ENCODE measurements at places on chromosomes 2 and 18.

- no peak for DNase-seq
Measured at GRCh38 chr2:204074456-204074855, 137.9 kb downstream of the ICOS start.

DNA sequence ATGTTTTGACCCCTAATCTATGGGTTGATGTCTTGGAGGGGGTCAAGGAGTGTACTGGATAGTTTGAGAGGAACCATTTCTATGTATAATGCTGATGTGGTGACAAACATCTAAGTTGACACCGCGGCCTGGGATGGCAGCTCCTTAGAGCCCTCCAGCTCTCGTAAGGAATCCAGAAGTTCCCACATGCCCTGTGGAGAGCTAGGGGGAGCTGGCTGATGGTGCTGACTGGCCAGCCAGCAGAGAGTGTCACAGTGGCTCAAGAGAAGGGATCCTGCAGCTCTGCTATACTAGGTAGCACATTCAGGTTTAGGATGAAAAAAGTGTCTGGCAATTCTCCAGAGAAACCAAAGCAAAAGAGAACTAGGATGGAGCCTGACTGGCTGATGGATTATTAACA is 842.2 kb upstream of the VRK2 start:
- DNase-seq, result no peak

DNA sequence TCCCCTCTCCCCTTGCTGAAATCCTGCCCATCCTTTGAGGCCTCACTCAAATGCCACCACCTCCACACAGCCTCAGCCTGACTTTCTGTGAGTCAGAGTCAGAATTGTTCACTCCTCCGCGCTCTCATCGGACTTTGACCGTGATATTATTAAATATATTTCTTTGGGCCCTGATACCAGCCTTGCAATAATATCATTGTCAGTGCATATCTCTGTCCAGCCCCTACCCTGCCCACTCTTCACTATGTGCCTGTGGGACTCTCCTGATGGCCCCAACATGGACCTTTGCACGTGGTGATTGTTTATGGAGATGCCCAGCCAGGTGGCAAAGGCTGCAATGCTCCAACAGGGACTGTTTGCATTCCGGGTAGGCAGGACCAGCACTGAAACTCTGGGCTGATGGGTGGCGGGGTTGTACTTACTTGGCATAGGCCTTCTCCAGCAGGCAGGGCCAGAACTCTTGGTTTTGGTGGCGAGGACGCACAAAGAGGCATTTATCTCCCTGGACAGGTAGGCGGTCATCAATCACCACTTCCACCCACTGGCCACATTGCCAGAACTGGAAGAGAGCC is 37.3 kb downstream of the CAPN13 start:
- DNase-seq, result no peak

DNA sequence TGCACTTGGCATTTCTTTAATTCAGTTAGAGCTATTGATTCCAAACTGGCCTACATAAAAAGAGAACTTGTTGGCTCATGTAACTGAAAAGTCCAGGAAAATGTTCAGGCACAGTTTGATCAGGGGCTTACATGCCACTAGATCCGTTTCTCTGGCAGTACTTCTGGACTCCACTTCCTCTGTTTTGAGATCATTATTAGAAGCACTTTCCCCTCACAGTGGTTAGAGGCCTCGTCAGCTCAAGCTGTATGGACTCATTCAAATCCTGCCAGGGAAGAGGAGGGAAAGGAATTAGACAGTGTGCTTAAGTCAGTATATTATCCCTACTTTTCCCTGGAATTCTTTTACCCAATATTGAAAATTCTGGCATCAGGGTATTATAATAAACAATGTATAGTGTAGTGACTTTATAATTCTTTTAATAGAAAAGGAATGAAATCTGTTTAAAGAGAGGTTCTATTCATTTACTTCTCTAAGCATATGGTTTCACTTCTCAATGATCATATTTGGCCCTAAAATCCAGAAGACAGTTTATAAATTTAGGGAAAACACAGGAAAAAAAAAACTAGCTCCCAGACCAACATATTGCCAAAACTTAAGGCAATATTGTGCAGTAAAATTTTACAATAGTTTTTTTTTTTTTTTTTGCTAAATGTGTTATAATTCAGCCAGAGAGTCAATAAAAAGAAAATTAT is 92.0 kb downstream of the ARMC9 start:
- no peak for DNase-seq

GRCh38 chr2:128752691-128753263 is 434.1 kb upstream of the HS6ST1 start:
- DNase-seq, result no peak

DNA sequence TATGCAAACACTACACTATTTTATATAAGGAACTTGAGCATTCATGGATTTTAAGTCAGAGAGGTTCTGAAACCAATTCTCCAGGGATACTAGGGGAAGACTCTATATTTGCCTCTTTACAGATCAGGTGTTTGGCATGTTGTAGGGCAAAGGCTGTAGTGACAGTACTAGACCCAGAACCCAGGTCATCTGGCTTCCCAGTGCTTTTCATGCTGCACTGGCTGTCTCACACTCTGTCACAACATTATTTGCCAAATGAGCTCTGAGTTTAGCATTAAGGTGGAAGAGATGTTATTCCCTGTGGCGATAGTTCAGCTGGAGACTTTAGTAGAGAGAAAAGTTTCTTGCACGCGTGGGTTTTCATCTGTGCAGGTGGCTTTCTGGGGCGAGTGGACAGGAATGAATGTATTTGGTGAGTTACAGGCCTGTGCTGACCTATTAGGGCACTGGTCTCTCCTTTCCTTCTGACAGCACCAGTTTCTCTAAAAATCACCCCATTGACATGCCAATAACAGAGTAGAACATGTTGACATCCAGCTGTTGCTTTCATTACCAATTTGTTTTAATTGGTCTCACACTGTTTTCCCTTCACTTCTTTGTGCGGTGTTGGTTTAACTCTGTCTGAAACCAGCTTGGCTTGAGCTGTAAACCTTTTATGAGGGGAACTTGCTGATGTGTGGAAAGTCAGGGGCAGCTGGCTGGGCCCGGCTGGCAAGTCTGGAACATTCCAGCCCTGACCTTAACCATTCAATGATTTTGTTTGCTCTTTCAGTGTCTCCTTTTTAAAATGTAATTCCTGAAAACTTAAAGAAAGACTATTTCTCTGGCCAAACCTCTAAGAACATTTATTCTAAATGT is 643.0 kb upstream of the FAM98A start:
- no peak for DNase-seq

- peak; percentile 42 for DNase-seq
Measured at GRCh38 chr2:139031722-139032121, 251.5 kb upstream of the NXPH2 start.

DNA sequence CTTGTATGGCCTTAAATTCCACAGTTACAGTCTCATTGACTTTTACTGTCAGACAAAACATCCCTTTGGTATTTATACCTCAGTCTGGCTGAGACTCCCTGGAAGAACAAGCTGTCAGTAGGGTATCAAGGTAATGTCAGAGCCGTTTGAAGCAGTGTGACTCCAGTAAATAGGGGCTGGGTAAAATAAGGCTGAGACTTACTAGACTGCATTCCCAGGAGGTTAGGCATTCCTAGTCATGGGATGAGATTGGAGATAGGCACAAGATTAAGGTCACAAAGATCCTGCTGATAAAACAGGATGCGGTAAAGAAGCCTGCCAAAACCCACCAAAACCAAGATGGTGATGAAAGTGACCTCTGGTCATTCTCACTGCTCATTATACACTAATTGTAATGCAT is 219.5 kb upstream of the SKOR2 start:
- no peak for DNase-seq

DNA sequence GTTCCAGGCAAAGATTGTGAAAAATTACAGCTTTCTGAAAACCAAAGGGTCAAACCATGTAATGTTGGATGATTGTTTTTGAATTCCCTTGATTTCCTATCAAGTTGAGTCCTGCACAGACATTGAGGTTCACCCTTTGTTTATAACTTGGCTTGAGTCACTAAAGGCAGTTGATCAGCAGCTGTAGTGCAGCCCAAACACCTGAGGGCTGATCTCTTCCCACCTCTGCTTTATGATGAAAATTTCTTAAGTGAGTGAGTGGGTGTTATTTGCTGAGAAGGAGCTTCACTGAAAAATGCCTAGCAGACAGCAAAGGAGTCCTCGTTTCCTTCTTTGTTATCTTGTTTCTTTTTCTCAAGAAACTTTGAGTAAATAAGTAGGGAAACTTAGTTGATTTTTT is 31.9 kb upstream of the BMPR2 start:
- no peak for DNase-seq

GRCh38 chr2:103176294-103176915 is 414.6 kb downstream of the TMEM182 start:
- DNase-seq, result no peak

DNA sequence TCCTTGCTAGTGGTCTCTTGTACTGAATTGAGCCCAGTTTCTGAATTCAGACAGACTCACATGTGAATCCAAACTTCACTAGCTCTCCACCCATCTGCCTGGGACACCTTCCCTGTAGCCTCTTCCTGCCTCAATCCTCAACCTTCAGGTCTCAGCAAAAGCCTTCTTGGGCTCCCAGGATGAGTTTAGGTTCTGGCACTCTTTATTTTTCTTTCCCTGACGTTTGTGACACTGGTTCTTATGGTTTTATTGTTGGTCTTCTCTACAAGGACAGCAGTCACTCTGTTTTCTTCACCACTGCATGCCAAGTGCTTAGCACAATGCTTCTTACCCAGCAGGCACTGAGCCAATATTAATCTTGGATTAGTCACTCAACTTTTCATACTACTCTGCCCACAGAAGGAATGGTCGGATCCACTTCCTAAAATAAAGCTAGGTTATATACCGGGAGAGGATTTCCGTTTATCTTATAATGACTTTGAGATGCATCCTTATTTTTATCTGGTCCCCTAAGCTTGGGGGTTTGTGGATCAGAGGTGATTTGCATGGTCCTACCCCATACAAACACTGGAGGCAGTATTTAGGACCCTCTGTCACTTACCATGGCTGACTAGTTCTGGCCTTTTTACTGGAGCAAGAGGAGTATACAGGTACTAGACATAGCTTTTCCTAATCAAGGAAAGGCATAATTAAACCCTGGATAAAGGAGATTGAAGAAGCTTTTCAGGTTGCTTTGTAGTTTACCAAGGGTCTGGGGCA is 186.3 kb downstream of the MYCN start:
- no peak for DNase-seq

- no peak for DNase-seq
Measured at GRCh38 chr18:12038082-12038638, 55.5 kb upstream of the ANKRD62 start.

GRCh38 chr2:41495050-41495449 is 552.8 kb upstream of the PKDCC start:
- no peak for DNase-seq

DNA sequence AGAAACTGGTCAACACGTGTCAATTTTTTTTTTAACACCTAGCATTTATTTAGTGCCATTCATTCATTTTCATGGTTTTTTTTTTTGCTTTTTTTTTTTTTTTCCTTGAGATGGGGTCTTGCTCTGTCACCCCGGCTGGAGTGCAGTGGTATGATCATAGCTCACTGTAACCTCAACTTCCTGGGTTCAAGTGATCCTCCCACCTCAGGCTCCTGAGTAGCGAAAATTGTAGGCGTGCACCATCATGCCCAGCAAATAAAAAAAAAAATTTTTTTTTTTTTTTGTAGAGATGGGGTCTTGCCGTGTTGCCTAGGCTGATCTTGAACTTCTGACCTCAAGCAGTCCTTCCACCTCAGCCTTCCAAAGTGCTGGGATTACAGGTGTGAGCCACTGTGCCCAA is 21.1 kb downstream of the USP14 start:
- DNase-seq, result no peak
